Amniotic epithelial cell (primary cell): ENCODE measurements at places on chromosomes 3 and 15.
A peak's percentile ranks its signal among the peaks of the same experiment; 100 is the strongest.

DNA sequence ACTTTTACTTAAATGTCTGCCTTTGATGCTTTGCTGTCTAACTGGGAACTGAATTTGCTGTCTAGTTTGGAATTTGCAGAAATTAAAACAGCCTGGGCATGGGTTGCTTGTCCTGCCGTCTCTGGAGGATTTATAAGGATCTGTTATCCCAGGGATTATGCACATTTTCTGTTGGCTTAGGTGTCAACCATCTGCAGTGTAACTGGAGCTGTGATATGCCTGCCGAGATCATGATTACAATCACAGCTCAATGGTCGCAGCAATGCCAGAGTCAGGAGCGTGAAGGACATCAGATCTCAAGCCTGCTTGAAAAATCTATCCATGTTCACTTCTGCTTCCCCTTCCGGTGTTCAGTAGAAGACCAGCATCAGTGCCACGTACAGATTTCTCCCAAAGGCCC lies 41.8 kb upstream of the SETMAR start:
- DNase-seq, result no peak

DNA sequence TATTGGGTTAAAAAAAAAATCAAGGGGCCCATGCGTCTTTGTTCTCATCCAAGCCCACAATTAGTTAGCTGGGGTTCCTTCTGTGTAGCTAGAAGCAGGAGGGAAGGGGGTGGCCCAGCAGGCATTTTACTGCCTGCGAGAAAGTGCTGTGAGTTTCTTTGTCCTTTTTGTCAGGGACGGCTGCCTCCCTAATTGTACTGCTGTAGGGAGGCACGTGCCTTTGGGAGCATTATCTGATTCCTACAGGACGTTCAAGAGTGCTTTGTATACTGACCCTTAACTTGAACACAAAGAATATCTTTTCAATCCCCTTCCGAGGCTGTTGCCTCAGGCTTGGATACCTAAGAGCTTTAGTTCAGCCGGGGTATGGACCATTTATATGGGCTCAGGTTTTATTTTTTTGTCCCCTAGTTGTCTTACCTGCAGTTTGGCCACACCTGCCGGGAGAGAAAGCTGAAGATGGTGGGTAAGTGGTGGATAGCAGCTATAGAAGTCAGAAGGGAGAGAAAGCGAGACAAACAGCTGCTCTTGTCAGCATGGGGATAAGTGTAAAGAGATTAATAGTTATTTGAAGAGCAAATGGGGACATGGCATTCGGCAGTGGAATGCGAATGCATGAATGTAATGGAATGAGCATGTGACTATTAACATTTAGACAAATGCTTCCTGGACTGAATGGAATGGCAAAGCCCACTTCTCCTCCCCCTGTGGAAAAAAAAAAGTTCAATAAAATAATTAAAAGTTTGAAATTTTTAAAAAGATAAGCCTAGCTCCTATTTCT lies 175.2 kb downstream of the TP63 start:
- DNase-seq, result no peak

DNA sequence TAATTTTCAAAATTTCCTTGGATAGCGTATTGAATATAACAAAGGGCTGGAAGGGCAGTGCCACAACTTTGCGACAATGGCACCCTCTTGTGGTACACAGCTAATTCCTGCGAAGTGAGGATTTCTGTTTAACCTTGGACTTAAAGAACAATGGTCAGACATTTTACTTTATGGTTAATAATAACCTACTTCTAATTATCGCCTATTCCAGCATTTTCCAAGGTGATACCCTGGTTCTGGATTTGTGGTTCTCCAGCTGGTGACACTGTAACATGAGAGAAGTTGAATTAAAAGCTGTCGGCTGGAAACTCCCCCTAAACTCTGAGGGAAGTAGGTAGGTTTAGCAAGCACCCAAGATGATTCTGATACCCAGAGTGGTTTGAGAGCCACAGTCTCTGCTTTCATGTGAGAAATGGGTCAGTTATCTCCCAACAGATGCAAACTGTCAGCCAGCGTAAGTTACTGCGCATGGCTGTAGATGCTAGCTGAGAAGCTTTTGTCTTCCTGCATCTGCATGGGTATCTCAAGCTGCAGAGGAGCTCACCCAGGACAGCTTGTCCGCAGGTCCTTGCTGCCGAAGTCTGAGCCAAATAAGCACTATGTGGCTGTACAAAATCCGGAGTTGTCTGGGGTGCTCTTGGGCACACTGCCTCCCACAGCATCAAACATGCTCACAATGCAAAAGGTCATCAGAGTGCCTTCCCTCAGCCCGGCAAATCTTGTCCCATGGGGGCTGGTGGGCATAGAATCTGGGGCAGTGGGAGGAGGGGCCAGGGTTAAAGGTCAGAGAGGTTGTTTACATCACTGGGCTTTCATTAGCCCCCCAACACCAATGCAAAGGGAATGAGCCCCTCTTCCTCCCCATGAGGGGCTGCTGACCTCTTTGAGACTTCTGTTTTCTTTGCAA lies 6.6 kb upstream of the CHSY1 start:
- DNase-seq, result peak; percentile 71

DNA sequence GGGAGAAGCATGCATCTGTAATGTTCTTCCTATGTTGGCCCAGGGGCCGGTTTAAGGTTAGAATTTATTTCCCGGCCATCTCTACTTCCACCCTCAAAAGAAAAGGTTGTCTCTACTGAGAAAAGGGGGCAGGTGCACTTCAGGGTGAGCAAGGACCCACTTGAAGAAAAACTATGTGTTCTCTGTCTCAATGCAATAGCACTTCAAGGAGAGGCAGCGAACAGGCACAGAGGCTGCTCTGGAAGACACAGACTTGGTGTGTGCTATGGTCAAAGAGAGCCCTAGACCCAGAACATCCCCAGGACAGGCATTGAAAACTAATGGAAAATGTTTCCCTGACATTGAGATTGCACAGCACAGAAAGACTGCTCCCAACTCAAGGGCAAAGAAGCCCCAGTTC lies 7.6 kb downstream of the MINDY4B start:
- no peak for DNase-seq

DNA sequence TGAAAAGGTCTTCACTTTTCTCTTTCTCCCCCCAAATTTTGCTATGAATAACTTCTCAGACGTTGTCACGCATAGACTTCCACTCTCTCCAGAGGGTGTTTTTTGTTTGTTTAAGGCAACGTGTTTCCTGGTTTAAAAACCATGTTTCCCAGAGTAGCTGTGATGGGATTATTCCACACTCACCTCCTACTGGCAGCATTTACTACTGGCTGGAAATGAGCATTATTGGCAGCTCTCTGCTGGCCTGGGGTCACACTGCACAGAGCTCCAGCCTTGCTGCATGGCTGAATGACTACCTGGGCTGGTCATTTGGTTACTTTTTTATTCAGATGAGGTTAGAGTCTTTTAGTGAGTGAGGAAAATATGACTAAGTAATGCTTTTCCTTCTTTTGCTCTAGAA lies 65.2 kb downstream of the RARB start:
- DNase-seq, result no peak

DNA sequence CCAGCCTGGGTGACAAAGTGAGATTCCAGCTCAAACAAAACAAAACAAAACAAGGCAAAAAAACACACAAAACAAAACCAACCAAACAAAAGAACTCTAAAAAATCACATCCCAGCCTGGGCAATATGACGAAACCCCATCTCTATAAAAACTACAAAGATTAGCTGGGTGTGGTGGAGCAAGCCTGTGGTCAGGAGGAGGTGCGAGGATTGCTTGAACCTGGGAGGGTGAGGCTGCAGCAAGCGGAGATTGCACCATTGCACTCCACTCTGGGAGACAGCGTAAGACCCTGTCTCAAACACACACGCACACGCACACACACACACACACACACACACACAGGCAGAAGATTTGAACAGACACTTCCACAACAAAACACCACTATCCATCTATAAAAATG lies 99.6 kb downstream of the SHQ1 start:
- DNase-seq, result peak; percentile 71

DNA sequence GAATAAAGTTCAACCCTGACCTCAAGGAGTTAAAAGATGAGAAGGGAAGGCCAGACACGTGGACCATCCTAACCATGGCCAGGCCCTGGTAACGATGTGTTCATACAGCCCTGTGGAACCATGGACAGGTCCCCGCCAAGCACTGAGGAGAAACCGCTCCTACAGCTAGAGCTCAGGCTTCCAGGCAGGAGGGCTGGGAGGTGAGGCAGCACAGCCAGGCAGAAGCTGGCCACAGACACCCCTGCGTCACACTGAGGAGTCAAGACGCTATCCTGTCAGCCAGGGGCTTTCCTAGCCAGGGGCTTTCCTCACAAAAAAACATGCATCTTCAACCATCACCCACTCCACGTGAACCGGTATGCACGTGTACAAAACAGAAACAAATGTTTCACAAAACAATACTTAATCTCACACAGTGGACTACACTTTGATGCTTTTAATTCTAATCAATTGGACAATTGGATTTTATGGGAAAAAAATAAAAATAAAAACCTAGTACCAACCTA lies 73.2 kb downstream of the TBC1D2B start:
- DNase-seq, result no peak

GRCh38 chr3:37628711-37629301 lies 232.9 kb upstream of the CTDSPL start:
- no peak for DNase-seq

GRCh38 chr15:64642875-64643274 lies 132.5 kb downstream of the RBPMS2 start:
- DNase-seq, result no peak

GRCh38 chr15:66931768-66932633 lies 133.4 kb upstream of the SMAD3 start:
- peak; percentile 65 for DNase-seq

GRCh38 chr15:41333026-41333562 lies 413 bp downstream of the NUSAP1 start:
- peak; percentile 41 for DNase-seq

- peak; percentile 88 for DNase-seq
These were observed 22.4 kb downstream of the CIAO2A start for GRCh38 chr15:64070965-64071851.

DNA sequence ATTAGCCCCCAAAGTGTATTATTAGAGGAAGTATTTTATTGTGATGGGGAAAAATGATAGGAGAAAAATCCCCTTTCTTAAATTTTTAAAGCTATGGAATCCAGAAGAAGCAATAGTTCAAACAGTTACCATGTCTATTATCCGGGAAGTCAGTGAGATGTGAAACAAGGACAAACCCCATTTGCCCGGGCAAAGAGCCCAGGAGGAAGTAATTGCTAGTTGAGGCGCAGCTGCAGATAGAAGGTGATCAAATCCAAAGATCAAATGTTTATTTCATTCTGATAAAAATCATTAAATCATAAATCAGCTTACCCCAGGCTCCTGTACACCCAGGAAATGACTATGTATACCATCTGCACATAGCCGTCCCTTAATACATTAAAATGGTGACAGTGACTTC lies 204.0 kb upstream of the CRBN start:
- no peak for DNase-seq

- peak; percentile 77 for DNase-seq
These were observed 31.0 kb downstream of the IDH2 start for GRCh38 chr15:90071220-90071807.

DNA sequence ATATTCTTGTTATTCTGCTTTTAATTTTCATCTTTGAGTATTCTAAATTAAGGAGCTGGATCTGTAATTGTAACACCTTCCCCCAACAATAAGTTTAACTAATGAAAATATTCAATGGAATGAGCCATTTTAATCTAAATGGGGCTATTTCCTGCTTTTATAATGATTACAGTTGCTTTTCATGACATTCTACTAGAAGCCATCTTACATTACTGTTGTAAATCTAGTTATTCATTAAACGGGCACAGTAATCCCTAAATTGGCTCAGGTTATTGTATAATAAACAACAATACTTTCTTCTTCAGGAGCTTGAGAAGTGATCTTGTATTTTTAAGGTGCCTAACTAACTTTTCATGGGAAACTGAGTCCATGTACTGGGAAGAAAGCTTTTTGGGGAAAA lies 8.5 kb downstream of the FLNB start:
- DNase-seq, result no peak

- no peak for DNase-seq
These were observed 134.3 kb upstream of the LRRN1 start for GRCh38 chr3:3664935-3665334.

- DNase-seq, result peak; percentile 23
These were observed 68.4 kb downstream of the PPCDC start for GRCh38 chr15:75091814-75092213.

- peak; percentile 64 for DNase-seq
These were observed 453.2 kb upstream of the PROK2 start for GRCh38 chr3:72238010-72238691.

DNA sequence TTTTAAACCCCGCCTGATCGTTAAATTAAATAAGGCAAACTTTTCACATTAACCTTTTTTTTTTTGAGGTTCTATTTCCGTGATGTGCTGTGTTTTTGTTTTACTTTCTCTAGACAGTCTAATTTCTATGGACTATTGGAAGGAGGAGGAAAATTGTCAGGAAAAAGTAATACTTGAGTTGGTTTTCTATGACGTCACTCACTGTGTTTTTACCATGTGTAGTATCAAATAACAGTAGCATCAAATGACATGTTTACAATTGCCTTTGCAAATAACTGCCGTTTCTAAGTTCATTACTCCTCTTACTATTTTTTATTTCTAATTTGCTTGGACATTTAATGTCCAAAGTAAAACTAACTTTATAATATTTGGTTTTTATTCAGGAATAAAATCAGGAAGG lies 32.3 kb downstream of the MYO1E start:
- DNase-seq, result no peak

DNA sequence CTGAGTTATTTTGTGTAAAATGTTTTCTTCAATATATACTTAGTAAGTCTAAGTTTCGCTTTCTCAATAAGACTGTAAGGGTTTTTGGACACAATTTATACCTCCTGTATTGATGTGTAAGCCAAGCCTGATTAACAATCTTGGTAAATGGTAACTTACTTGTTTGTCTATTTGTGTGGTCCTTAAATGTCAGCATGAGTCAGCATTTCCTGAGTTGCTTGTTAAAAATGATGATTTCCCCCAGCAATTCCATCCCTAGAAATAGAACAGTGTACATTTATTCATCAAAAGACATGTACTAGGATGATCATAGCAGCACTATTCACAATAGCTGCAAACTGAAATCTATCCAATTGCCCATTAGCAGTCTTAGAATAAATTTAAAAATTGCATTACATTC lies 53.4 kb upstream of the LRIG1 start:
- DNase-seq, result peak; percentile 31

DNA sequence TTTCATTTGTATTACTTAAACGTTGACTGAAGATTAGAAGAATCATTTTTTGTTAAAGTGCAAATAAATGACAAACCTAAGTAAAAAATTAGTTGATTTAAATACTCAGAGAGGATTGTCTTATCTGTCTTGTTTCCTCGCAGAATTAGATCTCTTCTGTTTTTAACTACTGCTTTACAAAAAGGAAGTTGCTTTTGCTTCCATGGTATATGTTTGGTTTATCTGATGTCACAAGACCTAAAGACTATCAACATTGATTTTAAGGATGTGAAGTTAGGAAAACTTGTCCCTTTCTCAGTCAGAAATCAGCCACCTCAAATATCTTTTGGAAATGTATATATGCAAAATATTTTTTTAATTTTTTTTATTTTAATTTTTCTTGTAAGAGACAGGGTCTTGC lies 28.7 kb downstream of the GPR171 start:
- no peak for DNase-seq
